ENCODE measurements at places on chromosomes 7 and 10.

GRCh38 chr10:22315455-22316285 is 518 bp upstream of the COMMD3 start:
- DNase-seq: no peak

DNA sequence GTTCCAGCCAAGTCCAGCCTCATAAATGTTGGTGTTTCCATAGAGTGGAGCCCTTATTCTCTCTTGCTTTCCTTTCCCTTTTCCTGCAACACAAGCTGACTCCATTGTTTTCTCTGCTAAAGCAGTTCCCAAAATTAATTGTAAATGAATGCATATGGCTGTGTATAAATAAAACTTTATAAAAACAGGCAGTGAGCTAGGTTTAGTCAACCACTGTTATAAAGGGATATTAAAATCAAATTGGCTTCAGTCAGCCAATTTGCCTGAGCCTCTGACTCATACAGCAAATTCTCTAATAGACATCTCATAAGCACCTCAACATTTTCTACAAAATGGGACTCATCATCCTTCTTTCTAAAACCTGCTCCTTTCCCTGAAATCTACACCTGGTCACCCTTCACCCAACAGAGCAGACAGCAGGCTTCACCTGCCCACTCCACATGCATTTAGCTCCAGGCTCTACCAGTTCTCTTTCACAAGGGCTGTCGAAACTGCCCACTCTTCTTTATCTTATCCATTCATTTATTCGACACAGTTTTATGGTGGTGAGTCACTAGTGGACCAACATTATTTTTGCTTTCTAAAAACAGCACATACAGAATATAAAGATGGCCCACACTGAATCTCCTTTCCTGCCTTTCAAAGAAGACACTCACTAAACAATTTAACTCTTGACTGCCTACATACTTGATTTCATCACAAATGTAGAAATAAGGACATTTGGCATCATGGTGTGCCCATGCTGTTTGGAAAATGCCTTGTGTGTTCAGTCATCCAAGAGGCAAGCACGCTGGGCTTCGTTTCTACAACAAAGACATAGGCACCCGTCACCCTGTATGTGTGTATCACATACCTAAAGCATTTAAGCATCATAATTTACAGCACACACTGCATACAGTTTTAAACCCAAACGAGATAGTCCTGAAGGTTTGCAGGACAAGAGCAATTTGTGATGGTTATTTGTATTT is 74.6 kb upstream of the C7orf33 start:
- no peak for DNase-seq

DNA sequence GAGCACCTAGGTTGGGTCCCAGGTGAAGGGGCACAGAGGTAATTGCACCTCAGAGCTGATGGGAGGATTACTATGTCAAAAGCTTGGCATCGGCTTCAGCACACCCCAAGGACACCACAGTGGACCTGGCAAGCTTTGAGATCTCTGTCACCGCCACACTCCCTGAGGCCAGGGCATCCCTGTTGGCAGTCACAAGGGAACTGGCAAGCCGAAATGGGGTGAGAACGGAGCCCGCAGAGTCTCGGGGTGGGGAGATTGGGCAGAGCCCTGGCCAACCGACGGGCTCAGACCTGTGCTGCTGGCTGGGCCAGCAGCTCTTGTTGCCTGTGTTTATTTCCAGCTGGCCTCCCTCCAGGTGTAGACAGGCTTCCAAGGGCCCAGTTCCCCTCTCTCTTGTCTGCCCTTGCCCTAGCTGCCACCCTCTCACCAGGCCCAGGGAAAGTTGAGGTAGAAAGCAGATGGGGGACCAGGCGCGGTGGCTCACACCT is 2.5 kb downstream of the HSPB1 start:
- DNase-seq: no peak

GRCh38 chr10:112842832-112843360 is 107.2 kb upstream of the TCF7L2 start:
- no peak for DNase-seq

- no peak for DNase-seq
Measured at GRCh38 chr10:120735773-120736371, 115.3 kb upstream of the WDR11 start.

- DNase-seq: no peak
Measured at GRCh38 chr10:18615618-18616017, 35.8 kb downstream of the NSUN6 start.

DNA sequence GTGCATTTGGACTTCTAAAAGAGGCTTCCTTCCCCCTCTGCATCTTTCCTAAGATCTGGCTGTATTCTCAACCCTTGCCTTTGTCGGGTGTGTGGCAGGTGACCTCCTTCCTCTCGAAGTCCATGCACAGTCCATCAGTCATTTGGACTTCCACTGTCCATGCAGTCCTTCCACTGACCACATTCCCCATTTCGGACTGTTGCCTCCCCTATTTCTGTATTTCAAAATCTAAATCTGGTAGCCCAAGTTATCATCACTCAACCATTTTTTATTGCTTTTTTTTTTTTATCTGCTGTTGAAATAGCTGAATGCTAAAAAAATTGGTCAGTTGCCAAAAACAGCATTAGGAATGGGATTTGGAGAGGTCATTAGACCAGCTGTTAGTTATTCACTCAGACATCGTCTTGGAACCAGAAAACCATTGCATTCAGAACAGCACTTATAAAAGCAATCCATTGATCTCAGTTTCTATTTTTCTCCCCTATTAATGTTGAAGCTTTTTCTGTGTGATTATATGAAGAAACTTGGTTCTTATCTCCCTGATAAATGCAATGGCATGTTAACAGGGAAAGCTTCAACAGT is 575.6 kb downstream of the KIF20B start:
- no peak for DNase-seq

DNA sequence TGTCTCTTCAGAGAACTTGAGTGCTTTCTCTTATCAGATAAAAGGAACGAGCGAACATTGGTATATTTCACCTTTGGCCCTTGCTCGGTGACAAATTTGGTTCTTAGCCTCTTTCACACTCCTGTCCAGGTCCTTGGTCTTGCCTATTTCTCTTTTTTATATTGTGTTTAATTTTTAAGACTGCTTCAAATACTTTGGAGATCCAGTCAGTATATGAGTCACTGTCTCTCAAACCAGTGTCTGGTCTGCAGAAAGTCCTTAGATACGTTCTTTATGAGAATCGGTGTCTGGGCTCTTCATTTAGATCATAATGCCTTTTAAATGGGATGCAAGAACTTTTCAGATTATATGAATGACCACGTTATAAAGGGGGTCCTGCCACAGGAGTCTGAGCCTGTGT is 55.0 kb downstream of the PIK3AP1 start:
- no peak for DNase-seq

DNA sequence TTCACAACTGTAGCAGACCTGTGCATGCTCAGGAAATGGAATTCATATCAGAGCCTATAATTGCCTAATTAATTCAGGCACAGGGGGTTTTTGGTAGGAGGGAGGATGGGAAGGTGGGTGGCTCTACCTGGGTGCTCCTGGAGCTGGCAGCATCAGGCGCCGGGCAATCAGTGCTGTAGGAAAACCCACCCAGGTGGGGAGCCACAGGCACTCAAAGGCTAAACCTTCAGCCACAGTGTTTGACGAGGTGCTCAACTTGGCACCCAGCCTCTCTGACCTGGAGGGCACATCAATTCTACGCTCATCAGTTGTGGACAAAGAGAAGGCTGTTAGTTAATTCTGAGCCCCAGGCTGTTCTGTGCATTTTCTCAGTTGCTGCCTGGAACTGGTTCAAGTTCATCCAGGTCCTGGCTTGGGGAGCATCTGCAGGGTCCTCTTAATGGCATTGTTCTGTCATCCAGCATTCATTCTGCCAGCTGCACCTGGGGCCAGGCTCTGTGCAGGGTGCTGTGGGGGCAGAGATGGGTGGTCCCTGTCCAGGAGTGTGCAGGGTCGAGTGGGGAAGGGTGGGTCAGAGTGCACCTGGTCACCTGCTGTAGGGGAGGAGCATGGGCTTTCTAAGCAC is 54.1 kb upstream of the NPTX2 start:
- no peak for DNase-seq

DNA sequence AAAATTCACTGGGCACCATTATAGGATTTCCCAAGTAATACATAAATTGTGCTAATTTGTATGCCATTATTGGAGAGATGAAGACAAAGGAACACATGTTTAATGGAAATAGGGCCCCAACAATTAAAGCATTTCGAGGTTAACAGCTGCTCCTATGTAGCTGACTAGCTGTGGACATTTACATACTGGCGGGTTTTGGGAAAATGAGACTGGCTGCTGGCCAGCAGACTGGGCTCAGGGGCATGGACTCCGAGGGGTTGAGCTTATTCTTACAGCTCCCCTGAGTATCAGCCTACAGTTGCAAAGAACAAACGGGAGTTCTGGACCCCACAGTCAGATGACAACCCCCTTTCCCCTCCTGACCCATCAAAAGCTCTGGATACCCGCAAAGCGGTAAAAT is 91.9 kb upstream of the MYO3A start:
- DNase-seq: no peak

DNA sequence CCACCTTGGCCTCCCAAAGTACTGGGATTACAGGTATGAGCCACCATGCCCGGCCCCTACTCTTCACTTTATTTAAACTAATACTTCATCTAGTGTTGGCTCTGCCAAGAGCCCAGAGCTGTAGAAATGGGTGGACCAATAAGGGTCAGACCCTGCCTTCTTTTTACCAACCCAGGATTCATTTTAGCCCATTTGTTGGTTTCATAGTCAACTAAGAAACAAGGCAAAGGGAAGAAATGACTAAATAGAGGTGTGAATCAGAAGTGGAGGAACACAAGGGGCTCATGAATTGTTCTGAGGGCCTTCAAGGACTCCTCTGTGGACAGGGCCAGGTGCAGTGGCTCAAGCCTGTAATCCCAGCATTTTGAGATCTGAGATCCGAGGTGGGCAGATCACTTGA is 1.1 kb downstream of the ANKRD2 start:
- no peak for DNase-seq

GRCh38 chr10:1063232-1063865 is 7.2 kb downstream of the WDR37 start:
- no peak for DNase-seq

DNA sequence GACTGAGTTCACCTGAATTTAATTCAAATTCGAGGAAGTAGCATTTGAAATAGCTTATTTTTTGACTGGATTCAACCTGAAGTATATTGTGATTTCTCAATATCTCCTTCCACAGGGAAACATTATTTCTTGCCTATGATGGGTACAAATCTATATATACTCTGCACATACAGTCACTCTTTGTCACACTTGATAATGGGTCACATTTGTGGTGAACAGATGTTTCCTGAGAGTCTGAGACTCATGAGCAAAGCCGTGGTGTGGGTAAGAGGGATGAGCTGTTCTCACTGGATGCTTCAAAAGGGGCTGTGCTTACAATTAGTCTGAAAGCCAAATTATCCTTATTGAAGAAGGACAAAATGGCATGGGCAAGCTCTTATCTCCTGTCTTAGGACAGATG is 18.0 kb upstream of the TBXAS1 start:
- DNase-seq: no peak
